ENCODE measurements at places on chromosomes 1 and 21.

DNA sequence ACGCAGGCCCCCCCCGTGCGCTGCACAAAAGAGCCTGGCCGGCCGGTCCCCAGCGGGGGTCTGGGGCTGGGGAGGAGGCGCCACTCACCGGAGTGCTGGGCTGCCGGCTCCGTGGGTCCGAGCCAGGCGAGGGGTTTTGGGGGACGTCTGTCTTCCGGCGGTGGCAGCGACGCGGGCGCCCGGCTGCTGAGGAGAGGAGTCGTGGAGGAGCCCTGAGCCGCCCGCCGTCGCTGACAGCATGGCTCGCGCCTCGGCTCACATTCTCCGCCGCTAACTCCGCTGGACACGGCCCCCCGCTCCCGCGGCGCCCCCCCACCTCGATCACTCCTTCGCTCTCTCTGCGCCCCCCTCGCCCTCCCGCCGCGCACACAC is 649 bp downstream of the AHDC1 start:
- no peak for DNase-seq

GRCh38 chr1:21913763-21914162 is 23.3 kb downstream of the HSPG2 start:
- no peak for DNase-seq

DNA sequence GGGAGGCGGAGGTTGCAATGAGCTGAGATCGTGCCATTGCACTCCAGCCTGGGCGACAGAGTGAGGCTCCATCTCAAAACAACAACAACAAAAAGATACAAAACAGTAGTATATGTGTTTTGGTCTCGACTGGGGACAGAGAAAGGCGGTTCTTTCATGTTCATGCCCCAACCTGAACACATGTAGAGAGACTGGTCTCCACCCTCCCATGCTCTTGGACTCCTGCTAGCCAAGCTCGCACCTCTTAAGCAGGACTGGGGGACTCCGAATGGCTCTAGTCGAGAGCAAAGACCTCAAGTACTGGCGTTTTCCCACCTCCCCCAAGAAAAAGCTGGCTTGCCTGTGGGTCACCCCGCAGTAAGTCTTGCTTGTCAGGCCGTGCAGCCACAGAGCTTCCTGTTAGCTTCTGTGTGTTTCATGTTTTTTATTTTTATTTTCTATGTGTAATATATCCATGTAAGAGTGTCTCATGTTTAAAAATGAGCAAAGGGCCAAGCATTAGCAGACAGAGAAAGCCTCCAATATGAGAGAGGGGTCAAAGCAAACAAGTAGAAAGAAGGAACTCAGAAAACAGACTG is 91.6 kb downstream of the SCCPDH start:
- DNase-seq, result no peak

DNA sequence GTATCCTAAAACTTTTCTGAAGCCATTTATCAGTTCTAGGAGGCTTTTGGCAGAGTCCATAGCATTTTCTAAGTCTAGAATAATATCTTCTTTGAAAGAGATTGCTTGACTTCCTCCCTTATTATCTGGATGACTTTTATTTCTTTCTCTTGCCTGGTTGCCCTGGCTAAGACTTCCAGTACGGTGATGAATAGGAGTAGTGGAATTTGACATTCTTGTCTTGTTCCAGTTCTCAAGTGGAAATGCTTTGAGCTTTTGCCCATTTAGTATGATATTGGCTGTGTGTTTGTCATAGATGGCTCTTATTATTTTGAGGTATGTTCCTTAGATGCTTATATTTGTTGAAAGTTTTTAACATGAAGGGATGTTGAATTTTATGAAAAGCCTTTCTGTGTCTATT is 1647.9 kb downstream of the PLA2G4A start:
- DNase-seq, result no peak

DNA sequence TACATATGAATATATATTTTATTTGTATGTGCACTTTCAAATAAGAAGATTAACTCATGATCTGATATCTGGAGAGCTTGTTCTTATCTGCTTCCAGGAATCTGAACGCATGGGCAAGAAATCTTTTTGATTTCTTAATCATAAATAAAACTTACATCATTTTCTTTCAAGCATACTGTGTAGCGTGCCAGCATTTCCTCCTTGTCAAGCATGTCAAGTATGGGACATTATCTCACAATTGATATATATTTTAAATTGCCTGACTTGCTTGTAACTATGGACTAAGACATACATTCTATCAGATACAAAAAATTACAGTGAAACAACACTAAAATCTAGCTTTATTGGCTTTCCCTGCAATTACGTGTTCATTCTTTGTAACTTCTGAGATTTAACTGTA is 1128.2 kb downstream of the PLA2G4A start:
- no peak for DNase-seq

DNA sequence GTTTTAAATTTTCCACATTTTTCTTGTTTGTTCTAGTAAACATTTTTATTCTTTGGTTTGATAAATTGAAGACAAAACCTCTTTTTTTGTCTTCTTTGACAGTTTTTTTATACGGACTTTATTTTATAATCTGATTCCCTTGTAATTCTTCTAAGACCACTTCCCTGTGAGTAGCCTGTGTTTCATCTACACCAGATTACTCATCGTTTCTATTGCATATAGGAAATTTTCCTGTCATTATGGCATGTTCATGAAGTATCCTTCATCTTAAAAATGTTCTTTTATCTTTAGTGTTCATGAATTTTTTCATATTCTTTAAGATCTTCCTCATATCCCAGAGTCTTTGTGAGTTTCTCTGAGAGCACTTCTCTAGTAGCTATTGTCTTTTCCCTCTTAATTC is 109.8 kb downstream of the USP25 start:
- DNase-seq, result no peak

DNA sequence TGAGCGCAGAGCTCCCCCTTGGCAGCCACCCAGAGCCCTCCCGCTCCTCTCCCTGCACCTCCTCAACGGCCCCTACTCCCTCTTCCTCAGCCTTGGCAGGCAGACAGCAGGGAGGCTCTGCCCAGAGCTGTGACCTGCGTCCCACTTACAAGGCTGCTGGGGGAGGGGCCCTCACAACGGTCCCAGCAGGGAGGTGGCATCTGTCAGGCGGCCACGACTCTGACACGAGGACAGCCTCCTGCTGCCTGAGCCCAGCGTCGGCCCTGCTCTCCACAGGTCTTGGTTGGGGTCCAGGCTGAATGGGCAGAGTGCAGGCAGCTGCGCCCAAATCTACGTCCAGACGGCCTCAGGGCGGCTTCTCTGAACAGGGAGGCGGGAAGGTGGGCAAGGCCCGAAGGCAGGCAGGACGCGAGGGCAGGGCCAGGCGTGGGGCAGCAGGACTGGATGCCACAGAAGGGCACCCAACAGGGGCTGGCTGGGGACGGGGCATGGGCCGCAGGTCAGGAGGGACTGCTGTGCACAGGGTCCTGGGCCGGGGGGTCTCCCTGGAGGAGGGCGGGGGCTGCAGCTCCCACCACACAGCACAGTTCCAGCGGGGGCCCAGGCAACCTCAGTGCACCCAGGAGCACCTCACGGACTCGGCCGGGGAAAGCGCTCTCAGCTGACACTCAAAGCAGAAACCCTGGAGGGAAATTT is 7.5 kb downstream of the SLC19A1 start:
- no peak for DNase-seq

GRCh38 chr1:3001471-3002348 is 19.6 kb upstream of the ACTRT2 start:
- DNase-seq, result no peak

DNA sequence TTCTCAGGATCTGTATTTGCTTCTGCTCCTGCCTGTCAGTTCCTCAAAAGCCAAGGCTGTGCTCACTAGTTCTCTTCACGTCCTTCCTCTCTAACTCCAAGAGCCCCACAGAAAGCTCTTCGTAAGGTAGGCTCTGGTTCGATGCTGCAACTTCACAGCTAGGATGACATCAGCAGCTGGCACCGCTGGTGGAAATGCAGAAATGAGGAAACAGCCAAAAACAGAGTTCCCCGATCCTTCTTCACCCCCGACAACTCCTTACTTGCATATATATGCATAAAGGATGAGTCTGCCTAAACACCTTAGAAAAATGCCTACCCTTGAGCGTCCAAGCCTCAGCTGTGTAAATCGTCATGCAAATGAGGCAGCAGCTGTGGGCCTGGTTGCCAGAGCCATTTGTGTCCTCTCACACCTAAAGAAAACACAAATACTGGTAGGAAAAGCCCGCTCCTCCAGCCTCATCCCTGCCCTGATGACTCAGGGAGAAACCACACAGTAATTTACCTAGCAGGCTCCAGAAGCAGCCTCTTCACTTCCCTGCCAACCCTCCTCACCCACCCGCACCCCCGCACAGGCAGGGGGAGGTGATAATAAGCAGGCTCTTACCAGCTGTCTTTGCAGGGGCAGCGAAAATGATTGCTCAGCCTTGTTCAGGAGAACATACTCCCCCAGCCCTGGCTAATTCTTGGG is 28.2 kb downstream of the BATF3 start:
- DNase-seq, result no peak
